Left lung (tissue), 14 donors: ENCODE measurements at places on chromosomes 7 and 10.

DNA sequence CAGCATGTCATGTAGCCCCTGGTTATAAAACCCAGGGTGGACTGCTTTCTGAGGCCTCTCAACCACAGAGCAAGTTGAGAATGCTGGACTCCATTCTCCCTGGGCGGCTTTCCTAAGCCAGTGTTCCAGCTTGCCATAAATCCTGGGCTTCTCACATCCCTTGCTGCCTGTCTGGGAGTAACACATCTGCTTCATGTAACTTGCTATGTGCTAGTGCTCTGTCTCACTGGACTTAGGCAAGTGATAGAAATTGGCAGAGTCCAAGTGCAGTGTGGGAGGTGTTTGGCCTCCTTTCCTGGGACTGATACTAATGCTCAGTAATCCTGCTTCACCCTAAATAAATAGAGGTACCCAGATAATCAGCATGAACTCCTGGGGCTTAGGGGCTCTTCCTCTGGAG lies 277.1 kb upstream of the POM121L12 start:
- DNase-seq = no peak

DNA sequence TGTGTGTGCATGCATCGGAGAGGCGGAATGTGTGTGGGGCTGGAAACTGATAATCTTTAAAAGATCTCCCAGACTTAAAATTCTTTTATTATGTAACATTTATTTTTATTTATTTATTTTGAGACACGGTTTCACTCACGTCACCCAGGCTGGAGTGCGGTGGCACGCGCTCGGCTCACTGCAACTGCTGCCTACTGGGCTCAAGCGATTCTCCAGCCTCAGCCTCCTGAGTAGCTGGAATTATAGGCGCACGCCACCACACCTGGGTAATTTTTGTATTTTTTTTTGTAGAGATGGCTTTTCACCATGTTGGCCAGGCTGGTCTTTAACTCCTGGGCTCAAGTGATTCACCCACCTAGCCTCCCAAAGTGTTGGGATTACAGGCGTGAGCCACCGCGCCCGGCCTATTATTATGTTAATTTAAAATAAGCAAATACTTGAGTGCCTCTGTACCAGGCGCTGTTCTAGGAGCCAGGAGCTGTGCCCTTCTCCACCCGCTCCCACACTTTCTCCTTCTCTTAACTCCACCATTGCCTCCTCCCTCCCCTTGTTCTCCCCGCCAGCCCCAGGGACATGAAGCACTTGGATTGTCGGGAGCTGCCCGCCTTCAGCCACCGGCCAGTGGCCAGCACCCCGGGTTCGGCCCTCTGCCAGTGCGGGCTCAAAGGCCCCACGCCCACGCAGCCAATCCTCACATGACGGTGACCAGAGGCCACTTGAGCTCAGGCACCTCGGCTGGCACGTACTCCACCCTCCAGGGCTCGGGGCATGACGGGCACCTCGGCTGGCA lies 163.6 kb downstream of the DNAJB6 start:
- DNase-seq = no peak

DNA sequence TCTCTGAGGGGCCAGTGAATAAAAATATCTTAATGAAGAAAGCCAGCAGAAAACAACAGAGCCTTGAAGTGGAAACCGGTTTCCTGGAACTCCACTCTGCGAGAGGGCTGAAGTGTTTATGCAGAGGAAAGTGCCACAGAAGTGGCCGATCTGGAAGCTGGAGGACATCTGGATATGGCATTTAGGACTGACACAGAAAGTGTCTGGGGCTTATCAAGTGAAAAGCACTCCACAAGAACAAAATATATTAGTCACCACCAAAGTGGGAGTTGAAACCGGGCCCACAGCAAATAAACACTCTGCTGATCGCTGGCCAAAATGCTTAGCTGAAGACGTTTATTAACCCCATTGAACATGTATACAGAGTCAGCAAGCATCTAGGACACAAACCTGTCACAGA lies 7.8 kb downstream of the NOD1 start:
- no peak for DNase-seq

DNA sequence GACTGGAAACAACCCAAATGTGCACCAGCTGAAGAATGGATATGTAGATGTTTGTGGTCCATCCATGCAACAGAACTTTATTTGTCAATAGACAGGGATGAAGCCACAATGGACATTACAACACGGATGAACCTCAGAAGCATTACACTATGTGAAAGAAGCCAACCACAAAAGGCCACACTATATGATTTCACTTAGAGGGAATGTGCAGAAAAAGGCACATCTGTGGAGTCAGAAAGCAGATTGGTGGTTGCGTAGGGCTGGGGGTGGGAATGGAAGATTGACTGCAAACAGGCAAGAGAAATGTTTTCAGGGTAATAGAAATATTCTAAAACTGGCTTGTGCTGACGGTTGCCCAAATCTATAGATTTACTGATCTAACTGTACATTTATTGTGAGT lies 34.3 kb upstream of the WASHC2A start:
- DNase-seq = no peak

DNA sequence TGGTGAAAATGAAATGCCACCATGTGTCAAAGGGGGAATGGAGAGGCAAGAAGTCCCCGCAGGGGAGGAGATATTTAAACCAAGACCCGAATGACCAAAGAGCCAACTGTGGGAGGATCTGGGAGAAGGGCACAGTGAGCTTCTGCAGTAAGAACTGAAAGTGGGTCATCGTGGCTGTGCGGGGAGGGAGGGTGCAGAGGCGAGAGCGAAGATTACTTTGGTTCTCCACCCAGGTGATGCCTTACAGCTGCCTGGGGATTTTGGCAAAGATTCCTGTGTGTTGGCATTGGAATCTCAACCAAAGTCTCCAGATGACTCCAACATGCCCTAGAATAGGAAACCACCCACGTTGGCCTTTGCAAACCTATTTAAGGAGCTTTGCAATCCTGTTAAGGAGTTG lies 44.2 kb upstream of the ADAM12 start:
- DNase-seq = no peak

DNA sequence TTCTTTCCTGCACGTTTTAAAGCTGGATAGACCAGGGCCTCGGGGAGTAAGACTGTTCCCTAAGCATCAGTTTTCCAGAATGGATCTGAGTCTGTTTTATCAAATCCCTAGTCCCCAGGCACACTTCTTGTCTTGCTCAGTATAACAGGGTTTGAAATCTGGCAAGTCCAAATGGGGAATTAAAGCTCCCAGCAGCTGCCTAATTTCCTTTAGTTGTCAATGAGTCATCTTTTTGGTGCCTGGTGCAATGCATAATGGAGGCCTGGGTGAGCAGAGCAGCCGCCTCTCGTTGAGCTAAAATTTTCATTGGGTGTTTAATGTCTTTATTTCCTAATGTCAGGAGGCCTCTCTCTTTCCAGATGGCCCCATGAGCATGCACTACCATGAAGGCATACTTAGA lies 87.9 kb downstream of the STRA8 start:
- no peak for DNase-seq

DNA sequence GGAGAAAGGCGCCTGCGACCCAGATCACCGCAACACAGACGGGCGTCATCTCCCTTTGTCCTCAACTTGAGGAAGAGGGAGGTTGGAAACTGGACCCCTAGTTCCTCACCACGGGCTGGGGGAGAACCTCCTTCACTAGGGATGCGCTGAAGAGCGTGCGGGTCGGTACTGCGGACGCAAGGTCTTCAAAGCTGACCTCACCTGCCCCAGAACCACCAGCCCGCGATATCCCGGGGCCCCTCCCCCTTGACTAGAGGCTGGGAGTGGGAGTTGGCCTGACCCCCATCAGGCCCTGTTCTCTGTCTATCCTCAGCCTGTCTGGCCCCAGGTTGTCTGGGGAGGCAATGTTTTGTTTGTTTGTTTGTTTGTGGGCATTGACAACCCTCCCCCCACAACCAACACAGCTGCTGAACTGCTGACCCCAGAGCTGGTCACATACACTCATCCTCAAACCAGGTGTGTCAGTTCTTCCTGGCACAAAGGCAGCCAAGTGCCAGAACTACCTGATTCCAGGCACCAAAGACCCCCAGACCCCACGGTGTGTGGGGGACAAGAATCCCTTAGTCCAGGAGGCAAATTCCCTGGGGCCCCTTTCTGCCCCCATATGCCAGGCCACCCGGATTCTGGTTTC lies 2.9 kb downstream of the NPM3 start:
- no peak for DNase-seq

GRCh38 chr10:73931767-73932619 lies 21.1 kb downstream of the PLAU start:
- no peak for DNase-seq

DNA sequence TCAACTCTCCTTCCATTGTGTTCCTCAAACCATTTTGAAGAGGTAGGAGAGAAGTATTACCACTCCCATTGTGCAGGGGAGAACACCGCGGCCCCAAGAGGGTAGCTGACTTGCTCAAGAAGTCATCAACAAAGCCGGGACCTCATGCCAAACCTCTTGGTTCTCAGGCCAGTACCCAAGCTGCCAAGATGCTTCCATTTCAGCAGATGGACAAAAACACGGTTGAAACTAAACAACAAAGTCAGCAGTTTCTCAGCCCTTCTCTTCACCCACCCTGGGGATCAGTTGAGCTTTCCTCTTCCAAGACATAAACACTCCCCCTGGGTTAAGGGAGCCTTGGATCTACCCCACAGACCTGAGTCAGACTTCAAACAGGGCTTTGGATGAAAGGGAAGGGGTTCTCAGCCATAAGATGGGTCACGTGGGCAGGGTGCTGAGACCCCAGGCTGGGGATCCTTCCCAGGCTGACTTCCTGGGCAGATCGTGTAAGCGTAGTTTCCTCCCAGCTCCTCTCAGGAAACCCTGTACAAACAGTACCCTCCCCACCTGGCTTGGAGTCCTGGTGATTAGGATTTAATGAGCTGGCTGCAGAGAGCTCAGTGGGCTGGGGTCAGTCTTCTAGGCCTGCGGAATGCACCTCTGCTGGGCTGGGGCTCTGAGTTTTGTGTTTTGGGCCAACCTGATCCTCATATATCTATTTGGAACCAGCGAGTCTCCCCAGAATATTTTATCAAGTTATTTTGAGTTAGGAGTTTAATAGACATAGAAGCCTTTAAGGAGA lies 27.3 kb downstream of the EMX2 start:
- DNase-seq = no peak

DNA sequence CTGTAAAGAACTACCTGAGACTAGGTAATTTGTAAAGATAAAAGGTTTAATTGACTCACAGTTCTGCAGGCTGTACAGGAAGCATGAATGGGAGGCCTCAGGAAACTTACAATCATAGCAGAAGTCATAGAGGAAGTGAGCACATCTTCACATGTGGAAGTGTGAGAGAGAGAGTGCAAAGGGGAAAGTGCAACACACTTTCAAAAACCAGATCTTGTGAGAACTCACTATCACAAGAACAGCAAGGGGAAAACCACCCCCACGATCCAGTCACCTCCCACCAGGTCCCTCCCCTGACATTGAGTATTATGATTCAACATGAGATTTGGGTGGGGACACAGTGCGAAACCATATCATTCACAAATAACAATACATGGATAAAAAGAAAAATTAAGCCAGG lies 24.5 kb downstream of the AVL9 start:
- DNase-seq = no peak

DNA sequence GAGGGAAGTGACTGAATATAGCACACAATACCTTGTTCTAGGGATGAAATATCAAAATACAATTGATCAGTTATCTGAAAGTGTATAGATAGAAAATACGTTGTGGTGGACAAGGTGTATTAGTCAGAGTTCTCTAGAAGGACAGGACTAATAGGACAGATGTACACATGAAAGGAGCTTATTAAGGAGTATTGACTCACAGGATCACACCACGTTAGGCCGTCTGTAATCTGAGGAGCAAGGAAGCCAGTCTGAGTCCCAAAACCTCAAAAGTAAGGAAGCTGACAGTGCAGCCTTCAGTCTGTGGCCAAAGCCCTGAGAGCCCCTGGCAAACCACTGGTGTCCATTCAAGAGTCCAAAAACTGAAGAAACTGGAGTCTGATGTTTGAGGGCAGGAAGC lies 406.1 kb downstream of the MDFIC start:
- no peak for DNase-seq

GRCh38 chr7:133642907-133643306 lies 390.0 kb downstream of the EXOC4 start:
- no peak for DNase-seq

- DNase-seq = no peak
These were observed 92.2 kb downstream of the NRF1 start for GRCh38 chr7:129703751-129704150.

DNA sequence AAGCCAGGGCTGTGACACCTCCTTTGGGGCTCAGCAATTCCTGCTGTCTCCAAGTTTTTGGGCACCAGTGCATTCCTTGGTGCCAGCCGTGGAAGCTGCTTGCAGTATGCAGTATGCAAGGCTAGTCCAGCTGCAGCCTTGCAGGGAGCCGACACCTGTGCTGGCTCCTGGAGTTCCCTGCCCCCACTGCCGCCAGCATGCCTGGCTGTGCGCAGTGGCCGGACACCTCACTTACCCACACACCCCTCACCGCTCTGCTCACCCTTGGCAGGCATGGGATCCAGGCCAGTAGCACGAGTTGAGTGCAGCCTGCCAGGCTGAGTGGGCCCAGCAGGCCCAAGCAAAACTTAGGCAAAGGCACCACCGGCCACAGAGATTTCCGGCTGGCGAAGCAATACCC lies 77.4 kb downstream of the SAMD9 start:
- no peak for DNase-seq

GRCh38 chr7:36487756-36488336 lies 98.2 kb downstream of the ANLN start:
- DNase-seq = peak; percentile 36
